ENCODE measurements at places on chromosomes 16 and 17. TPM values are rescaled to one million over a fixed set of nuclear protein-coding genes. Genes with fewer than 3 reads are reported as not detected.
A peak's percentile ranks its signal among the peaks of the same experiment; 100 is the strongest.

ZNF207 gene
- total RNA-seq: 208 TPM

NLGN2 gene
- total RNA-seq: 1.7 TPM

KRTAP4-1 gene
- total RNA-seq: not detected

MILR1 gene
- 0.56 TPM for total RNA-seq

- no peak for DNase-seq
Measured at GRCh38 chr17:15220785-15221184, 44.3 kb downstream of the PMP22 start.

- no peak for DNase-seq
Measured at GRCh38 chr17:2396192-2396567, 4.7 kb downstream of the MNT start.

- DNase-seq: no peak
Measured at GRCh38 chr17:63291258-63291657, 154.8 kb downstream of the CYB561 start.

GRCh38 chr17:72343911-72344310 is 223.1 kb downstream of the SOX9 start:
- DNase-seq: peak; percentile 55

GRCh38 chr16:53905028-53905427 is 201.1 kb downstream of the FTO start:
- DNase-seq: no peak

- DNase-seq: peak; percentile 99
Measured at GRCh38 chr17:693791-694638, 20.6 kb downstream of the VPS53 start.

GRCh38 chr17:34797720-34798119 is 163.5 kb downstream of the CCT6B start:
- peak; percentile 18 for DNase-seq

- DNase-seq: no peak
Measured at GRCh38 chr16:30743716-30744115, 4.5 kb upstream of the PHKG2 start.

DNA sequence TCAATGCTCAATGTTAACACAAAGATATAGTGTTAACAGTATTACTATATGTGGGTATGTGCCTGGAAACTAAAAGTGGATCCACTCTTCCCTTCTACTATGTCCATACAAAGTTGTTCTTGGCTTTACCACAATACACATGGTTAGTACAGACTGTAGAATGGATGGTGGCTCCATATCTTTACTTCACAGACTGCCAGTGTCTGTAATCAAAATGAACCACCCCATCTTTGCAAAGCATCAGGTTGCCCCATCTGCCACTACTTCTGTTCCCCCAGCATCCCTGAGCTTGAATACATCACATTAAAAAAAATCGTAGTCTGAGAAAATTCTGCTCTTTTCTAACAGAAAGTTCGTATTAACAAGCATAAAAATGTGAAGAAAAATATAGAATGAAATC is 30.0 kb downstream of the USP32 start:
- DNase-seq: no peak

GRCh38 chr16:29675811-29676643 is 3.0 kb upstream of the QPRT start:
- DNase-seq: peak; percentile 18

GRCh38 chr17:7439462-7440112 is at the start of gene FGF11:
Gene FGF11 (plus strand): TSS chr17:7439512. CDS start chr17:7439621, 109 bp downstream.
- no peak for DNase-seq

GRCh38 chr17:57305908-57306504 is 49.7 kb downstream of the MSI2 start:
- DNase-seq: no peak

- DNase-seq: no peak
Measured at GRCh38 chr17:55363033-55363432, 58.6 kb downstream of the MMD start.

DNA sequence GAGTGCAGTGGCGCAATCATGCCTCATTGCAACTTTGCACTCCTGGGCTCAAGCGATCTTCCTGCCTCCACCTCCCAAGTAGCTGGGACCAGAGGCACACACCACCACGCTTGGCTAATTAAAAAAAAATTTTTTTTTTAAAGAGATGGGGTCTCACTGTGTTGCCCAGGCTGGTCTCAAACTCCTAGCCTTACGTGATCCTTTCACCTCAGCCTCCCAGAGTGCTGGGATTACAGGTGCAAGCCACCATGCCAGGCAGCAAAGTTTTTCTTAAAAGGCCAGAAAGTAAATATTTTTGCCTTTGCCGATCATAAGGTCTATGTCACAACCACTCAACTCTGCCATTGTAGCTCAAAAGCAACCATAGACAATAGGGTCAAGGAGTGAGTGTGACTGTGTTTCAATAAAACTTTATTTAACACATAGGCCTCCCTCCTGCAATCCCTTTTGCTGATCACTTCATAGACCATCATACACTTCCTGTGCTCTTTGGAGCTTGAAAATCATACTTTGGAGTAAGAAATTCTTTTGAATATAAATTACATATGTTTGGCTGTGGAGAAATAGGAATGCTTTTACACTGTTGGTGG is 48.6 kb downstream of the PITPNC1 start:
- no peak for DNase-seq

DNA sequence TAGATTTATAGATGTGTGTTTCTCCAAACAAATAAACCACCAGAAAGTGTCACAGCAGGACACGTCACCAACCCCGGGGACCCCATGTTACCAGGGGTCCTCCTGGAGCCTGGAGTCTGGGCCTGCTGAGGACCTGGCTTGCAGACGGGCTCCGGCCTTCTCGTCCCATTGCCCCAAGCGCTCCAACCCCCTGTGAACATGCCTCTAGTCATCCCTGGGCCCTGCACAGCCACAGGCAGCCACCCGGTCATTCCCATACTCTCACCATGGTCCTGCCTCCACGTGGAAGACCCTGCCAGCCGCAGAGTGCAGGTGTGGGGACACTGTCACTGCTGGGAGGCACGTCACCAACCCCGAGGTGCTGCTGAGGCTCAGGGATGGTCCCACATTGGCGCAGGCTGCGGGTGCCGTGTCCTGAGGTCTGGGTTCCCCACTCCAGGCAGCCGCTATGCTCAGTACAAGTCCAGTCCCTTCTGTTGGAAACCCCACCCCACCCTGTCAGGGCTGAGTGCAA is 4.5 kb downstream of the SECTM1 start:
- DNase-seq: no peak

DNA sequence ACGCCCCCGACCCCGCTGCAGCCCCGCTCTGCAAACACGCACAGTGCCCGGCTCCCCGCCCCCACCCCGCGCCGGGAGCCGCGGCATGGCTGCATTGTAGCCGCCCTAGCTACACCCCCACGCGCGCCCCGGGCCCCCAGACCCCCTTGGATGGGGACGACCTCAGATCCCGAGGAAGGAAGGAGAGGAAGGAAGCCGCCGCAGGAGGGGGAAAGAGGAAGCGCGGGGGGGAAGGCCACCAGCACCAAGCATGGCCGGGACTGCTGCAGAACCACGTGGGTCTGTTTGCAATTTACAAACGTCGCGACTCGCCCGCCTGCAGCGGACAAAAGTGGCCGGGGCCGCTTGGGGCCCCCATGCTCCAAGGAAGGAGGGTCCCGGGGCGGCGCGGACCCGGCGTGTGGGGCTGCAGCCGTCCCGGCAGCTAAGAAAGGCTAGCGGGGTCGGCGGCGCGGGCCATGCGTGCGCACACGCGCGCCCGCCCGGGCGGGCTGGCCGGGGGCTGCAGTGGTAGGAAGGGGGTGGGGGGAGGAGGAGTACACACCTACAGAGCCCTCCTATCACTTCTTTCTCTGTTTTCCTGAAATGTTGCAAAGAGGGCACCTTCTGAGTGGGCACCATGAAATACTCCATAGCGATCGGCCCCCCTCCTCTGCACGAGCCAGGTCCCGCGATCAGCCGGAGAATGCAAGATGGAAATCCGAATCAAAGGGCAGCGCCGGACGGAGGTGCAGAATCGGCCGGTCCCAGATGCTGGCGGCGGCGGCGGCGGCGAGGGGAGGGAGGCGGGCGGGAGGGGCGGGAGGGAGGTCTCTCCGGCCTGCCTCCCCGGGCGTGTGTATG is 488 bp downstream of the TFAP4 start:
- DNase-seq: no peak

GRCh38 chr16:69768666-69769065 is 6.5 kb downstream of the WWP2 start:
- no peak for DNase-seq

DNA sequence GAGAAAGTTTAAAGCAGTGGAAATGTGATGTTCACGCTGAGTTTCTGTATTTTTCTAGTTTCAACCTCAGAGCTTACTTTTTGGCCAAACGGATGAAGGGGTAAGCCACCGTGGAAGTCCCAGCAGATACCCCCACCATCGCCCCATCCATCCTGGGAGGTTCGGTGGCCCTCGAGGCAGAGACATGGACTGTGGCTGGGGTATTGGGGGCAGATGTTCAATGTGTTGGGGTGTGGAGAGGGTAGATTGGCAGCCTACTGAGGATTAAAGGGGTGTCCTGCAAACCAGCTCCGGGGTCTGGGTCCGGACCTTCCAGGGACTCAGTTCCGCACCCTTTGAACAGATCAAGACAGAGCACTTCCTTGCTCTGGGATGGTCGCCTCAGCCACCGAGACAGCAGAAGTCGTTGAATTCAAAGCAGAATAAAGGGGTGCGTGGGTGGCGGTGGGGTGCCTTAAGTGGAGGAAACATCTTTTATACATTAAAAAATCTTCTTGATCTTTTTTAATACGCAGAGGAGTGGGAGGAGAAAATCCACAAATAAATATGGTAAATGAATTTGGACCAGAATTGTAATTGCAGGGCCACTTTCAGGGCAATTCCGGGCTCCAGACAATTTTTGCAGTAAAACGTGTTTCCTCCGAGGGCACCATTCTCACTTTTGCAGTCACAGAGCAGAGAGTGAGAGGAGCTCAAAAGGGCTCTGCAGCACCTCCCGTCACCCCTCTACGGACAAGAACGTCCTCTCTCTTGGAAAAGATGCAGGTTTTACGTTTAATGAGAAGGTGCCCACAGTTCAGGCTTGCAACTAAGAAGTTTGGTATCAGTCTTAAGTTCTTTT is 8.2 kb upstream of the CBX8 start:
- DNase-seq: no peak

DNA sequence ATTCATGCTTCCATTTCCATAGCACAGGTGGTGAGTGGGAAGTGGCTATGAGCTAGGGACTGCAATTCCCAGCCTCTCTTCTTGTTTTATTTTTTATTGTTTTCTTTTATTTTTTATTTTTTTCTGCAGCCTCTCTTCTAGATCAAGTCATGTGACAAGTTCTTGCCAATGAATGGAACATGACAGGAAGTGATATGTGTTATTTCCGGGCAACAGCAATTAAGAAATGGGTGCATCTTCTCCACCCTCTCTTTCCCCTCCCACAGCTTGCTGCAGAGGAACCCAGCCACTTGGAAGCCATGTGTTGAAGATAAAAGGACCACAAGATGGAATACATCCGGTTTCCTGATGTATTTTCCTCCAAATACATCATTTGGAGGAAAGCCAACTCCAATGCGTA is 23.6 kb downstream of the IRX5 start:
- DNase-seq: no peak

DNA sequence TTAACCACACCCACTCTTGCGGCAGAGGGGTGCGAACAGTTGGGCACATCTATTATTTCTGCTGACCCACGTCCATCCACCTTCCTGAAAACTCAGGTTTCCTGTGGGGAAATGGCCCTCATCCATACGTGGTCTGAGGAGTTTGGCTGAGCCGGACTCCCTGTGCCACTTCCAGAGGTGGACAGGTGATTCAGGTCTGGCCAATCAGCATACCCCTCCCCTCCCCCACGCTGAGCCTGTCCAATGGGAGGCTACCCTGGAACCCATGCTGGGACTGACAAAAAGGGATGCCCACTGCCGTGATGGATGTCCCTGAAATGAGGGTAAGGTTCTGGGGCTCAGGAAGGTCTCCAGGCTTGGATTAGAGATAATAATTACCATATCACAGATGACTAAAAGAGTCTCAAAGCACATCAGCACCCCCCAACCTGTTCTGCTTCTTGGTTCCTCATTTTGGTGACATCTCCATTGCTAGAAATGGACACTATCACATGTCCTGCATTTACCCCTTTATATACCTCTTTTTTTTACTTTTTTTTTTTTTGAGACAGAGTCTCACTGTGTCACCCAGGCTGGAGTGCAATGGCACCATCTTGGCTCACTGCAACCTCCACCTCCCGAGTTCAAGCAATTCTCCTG is 5.3 kb upstream of the MAPK7 start:
- no peak for DNase-seq

- no peak for DNase-seq
Measured at GRCh38 chr16:68475071-68475470, 26.8 kb upstream of the SMPD3 start.
